ENCODE measurements at places on chromosomes 2 and 18.

- peak; percentile 55 for DNase-seq
Measured at GRCh38 chr2:66030553-66030952, 404.4 kb upstream of the MEIS1 start.

DNA sequence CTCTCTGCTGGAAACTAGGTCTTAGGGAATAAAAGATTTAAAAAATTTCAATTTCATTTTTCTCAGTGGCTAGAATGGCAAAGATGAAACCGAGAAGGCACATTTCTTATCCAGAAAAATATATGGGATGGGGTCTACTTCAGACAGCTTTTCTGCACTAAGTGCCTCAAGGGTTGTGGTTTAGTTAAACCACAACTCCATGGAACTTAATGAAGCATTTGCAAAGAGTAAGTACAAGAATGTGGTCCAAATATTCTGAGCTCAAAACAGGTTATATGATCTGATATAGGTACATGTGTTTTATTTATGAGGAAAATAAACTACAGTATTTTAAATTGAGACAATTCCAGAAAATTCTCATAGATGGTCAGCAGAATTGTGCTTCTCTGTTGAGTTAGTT lies 101.8 kb upstream of the FZD5 start:
- no peak for DNase-seq

- peak; percentile 97 for DNase-seq
Measured at GRCh38 chr2:174395284-174395968, at the start of gene SCRN3. Gene SCRN3 (plus strand): TSS chr2:174395730. CDS start chr2:174398284, 2,554 bp downstream.

DNA sequence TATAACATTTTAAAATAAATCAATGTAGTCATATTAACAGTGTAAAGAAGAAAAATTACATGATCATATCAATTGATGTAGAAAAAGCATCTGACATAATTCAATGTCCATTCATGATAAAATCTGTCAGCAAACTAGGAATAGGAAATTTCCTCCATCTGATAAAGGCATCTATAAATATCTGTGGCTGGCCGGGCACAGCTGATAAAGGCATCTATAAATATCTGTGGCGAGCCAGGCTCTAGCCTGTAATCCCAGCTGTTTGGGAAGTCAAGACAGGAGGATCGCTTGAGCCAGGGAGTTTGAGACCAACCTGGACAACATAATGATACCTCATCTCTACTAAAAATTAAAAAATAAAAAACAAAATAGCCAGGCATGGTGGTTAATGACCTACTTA lies 18.1 kb upstream of the RANBP2 start:
- DNase-seq, result no peak

All from DMS53 (cell line).